ENCODE measurements at places on chromosomes 3 and 15. TPM values are rescaled to one million over a fixed set of nuclear protein-coding genes. Genes with fewer than 3 reads are reported as not detected.

Gene DUOXA2
- polyA plus RNA-seq = not detected

Gene CXCR6
- polyA plus RNA-seq = not detected

GRCh38 chr3:134001251-134001650, 28.5 kb downstream of the SLCO2A1 start:
- H3K36me3 ChIP-seq = no peaks in the 10 kb centered on the region
- no peak overlapping the region for H3K4me3 ChIP-seq
- H3K4me1 ChIP-seq = peaks cover 3% of the 10 kb centered on the region
- DNase-seq = no peak
- no peak overlapping the region for H3K27ac ChIP-seq

GRCh38 chr3:128207951-128208350, 54.7 kb downstream of the EEFSEC start:
- no peak for DNase-seq
- no peaks in the 10 kb centered on the region for H3K27me3 ChIP-seq
- no peak overlapping the region for H3K27ac ChIP-seq
- H3K36me3 ChIP-seq = no peaks in the 10 kb centered on the region

DNA sequence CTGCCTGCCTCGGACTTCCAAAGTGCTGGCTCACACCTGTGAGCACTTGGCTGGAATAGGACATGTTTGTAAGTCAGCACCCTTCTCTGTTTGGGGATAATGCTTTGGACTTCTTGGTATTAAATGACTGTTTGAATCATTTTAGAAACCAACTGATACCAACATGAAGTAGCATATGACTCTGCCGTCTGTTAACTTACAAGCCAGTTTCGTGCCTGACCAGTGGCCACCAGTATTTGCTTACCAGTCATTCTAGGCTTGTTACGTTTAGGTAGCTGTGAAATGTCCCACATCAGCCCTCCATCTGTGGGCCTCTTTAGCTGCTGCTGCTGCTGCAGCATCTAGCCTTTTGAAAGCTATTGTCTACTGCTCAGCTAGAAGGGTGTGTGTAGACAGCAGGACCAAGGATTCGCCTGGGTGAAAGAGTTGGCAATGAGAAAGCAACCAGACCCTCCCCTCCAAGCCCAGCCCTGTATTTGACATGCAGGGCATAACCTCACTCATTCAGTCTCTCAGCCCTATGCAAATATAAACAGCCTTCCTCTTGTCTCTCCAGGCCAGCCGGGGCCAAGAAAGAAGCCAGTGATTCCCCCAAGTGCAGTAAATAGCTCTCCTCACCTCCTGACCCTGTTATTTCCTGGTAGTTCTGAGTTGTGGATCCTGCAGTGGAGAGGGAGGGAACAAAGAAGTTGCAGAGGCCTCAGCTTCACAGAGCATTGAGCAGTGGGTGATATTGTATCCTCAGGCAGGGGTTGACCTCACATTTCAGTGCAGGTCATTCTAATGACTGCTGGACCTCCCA, 51.0 kb downstream of the NKIRAS1 start:
- no peak overlapping the region for H3K27ac ChIP-seq
- no peaks in the 10 kb centered on the region for H3K36me3 ChIP-seq
- peaks cover 14% of the 10 kb centered on the region for H3K4me1 ChIP-seq
- DNase-seq = peak; percentile 38

GRCh38 chr3:122576174-122576940, 1.1 kb upstream of the PARP15 start:
- peaks cover 3% of the 10 kb centered on the region for H3K36me3 ChIP-seq
- H3K4me3 ChIP-seq = no peak overlapping the region
- DNase-seq = no peak
- no peaks in the 10 kb centered on the region for H3K27me3 ChIP-seq

GRCh38 chr15:40460404-40460803, 10.4 kb upstream of the CHST14 start:
- H3K27me3 ChIP-seq = no peaks in the 10 kb centered on the region
- no peak for DNase-seq
- peaks cover 4% of the 10 kb centered on the region for H3K36me3 ChIP-seq
- H3K27ac ChIP-seq = no peak overlapping the region
- no peak overlapping the region for H3K4me3 ChIP-seq
